Fibroblast of lung (primary cell): ENCODE measurements at places on chromosomes 6 and 20. TPM values are rescaled to one million over a fixed set of nuclear protein-coding genes. Genes with fewer than 3 reads are reported as not detected.

GRCh38 chr6:94089941-94090340 lies 670.6 kb upstream of the EPHA7 start:
- no peak for DNase-seq

- no peak for DNase-seq
Observed at GRCh38 chr6:53854843-53855567, 60.2 kb downstream of the LRRC1 start.

DNA sequence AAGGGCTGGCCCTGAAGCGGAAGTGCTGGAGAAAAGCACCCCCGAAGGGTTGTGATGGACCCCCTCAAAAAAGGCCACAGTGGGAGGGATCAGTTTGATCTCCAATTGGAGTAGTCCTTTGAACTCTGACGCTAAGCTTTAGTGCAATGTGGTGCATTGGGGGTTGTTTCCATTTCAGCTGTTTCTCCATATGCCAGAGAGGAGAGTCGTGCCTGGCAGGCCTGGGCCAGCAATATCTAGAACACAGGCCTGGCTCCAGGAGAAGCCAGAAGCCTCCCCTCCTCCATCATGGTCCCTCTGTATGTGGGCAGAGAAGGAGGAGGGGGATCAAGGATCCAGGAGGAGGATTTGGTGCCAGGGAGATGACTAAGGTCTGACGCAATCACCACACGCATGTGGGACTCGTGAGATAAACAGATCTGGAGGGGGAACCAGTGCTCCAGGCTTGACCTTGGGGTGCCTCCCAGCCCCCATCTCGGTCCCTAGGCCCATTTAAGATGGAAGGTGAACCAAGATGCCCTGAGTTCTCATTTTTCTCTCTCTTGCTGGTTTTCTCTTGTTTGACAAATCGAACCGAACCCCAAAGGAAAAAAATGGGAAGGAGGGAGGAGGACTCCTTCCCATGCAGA lies 517.4 kb upstream of the JARID2 start:
- peak; percentile 94 for DNase-seq

GRCh38 chr6:20837189-20837588 lies 302.9 kb downstream of the CDKAL1 start:
- no peak for DNase-seq

GRCh38 chr6:106823732-106824351 lies 150.7 kb downstream of the CD24 start:
- no peak for DNase-seq

DNA sequence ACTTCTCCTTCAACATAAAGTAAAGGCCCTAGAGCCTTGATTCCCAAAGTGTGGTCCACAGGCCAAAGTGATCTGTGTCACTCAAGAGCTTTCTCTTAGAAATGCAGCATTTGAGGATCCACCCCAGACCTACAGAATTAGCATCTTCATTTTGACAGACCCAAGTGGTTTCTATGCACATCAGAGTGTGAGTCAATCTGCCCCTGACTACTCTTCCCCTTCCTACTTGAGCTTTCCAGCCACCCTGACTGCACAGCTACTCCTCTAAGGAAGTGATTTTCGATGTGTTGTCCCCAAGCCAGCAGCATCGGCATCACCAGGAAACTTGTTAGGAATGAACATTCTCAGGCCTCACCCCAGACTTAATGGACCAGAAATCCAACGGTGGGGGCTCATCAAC lies 2.6 kb downstream of the MEP1A start:
- DNase-seq: no peak

Gene TUBE1
- total RNA-seq: 37.5 and 48.6 TPM in 2 replicates
